ENCODE measurements at places on chromosomes 6 and 20.

DNA sequence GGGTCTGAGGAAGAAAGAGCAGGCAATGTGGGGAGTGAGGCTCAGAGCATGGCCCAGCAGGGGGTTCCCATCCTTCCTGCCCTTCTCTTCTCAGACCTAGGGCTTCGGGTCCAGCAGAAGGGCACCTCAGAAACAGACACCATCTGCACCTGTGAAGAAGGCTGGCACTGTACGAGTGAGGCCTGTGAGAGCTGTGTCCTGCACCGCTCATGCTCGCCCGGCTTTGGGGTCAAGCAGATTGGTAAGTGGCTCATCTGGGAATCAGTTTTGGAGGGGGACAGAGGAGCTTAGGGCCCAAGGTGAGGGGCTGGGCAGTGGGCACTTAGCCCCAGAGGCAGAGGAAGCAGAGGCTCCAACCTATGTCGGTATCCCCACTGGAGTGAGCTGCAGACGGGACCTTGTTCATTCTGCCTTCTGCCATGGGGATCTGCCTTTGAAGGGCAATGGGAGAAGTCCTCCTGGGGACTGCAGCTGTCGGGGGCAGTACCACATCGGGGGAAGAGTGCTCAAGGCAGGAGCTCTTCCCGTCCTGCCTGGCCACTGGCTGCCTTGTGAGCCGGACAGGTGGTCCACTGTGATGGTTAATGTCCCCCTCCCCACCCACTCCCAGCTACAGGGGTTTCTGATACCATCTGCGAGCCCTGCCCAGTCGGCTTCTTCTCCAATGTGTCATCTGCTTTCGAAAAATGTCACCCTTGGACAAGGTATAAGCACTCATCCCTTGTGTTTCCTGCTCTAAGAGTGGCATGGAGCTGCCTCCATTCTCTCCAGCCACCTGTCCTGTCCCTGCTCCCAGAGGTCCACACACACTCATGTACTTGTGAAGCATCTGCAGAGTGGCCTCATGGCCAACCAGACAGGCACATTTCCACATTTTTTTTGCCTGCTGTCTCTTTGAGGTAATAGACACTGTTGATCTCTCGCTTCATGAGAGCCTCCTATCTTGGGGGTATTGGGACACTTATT, 4.7 kb downstream of the CD40 start:
- no peak for DNase-seq

DNA sequence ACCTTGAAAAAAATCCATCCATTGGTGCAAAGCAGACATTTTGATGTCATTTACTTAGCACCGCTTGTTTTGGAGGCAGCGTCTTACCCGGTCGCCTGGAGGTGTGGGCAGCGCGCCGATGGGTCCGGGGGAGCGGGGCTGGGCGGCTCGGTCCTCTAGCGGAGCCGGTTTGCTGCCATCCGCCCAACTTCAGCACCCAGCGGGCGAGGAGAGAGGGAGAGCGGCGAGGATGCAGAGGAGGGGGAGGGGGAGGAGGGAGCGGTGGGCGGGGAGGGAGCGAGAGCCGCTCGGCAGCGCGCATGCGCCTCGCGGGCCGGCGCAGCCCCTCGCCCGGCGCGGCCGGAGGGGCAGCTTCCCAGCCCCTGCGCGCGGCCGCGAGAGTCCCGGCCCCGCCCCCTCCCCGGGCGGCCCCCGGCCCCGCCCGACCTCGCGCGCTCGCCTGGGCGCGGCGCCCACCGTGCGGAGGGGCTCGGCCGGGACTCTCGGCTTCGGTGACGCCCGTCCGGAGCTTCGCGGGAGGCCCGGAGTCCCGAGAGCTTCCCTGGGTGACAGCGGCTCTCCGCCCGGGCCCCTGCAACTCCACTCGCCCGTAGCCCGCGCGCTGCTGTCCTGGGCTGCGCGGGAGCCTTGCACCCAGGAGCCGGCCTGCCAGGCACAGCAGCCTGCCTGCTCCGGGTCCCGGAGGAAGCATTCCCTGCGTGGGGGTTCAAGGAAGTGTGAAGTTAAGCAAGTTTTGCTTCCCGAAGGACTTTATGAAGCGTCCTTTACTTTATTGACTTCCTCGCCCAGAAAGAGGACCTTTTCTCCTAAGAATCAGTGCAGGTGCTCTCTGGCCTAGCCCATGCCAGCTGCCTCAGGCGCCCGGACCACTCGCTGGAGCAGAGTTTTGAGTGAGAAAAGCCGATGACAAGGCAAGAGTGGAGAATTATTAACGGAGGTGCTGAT, at the start of gene RGS17:
Gene RGS17 (minus strand): TSS at position 246 of the 945 bp plus-strand sequence. CDS start 87,264 bp downstream, outside the sequence.
- no peak for DNase-seq

GRCh38 chr6:154749341-154749740, 16.1 kb downstream of the SCAF8 start:
- DNase-seq, result no peak

DNA sequence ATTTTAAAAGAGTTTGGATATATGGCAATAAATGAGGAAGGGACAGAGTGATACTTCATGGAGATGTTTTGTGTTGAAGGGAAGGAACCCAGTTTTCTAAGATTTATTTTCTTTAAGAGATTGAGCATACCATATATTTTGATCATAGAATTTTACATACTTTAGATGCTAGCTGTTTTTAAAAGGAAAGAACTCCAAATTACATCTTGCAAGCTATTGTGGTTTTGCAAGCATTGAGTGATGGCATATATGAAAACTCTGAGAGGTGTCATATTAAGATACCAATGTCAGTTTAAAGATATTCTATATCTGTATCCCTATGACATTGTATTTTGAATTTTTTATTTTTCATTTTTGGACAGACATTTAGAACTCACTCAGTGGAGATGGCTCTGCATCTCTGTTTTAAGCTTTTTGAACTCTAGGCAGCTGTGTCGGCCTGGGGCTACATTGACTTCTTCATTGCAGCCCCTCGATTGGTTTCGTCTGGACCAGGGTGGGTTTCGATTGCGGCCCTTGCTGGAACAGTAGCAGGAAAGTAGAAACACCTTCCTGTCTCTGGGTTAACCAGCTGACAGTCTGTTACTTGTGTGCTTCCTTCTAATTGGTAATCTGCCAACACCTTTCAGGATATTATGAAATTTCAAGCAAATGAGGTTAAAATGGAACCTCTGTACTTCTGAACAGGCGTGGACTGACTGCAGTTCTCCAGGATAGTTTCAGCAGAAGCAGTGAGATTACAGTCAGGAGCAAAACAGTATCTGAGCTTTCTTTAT, 14.0 kb downstream of the IGF2R start:
- no peak for DNase-seq

DNA sequence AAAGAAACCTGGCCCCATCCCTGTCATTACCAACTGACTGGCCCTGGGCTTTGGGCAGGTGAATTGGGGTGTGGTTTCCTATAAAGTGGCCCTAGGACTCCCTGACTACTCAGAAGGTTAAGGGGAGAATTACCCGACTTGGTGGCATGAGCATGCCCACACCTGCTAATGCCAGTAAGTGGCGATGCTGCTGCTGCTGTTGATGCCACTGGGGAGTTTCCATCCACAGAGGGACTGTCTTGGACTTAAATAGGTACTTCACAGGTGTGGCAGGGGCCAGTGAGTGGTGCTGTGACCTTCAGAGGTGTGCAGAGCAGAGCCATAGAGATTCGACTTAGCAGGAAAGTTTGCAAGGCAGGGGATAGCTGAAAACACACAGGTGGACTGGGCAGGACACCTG, 32.6 kb upstream of the MDFI start:
- no peak for DNase-seq

- DNase-seq, result no peak
Measured at GRCh38 chr6:114274836-114275235, 68.0 kb downstream of the HS3ST5 start.

DNA sequence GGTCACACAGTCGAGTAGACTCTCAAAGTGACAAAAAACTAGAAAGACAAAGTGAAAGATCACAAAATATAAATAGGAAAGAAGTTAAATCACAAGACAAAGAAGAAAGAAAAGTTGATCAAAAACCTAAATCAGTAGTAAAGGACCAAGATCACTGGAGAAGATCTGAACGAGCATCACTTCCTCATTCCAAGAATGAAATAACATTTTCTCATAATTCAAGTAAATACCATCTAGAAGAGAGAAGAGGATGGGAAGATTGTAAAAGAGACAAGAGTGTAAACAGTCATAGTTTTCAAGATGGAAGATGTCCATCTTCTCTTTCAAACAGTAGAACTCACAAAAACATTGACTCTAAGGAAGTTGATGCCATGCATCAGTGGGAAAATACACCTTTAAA, 31.6 kb upstream of the GJA10 start:
- DNase-seq, result no peak

DNA sequence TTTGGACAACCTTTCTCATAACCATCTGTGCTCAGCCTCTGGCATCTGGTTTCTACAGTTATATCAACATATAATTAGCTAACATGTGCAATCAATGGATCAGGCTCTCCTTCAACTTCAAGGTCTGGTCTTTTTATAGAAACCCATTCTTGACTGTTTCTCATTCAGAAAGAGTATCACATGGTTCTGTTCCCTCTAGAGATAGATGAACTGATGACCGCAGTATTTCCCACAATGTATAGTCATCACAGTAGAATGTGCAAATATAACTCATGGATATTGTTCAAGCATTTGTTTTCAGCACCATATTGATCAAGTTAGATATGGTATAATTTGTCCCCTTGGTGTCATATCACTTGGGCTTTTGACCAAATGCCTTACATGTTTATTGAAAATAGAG, 656.2 kb downstream of the FRK start:
- DNase-seq, result no peak
